ENCODE measurements at places on chromosomes 2 and 18. TPM values are rescaled to one million over a fixed set of nuclear protein-coding genes. Genes with fewer than 3 reads are reported as not detected.

DNA sequence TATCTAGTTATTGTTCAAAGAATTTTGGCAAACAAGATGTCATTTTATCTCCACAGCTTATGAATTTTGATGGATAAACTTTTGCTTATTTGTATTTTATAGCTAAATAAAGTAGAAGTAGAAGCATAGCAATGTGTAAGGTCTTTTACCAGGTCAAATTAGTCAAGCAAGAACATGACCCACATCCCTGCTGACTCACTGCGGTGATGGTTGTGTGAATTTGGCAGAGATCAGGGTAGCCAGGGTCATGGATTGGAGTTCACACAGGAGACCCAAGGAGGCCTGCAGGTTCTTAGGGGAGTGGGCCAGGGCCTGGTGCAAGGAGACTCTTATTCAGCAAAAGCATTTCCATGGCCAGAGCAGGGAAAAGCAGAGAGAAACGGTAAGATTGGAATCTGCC is 18.7 kb downstream of the SP140 start:
- peak; percentile 42 for DNase-seq

TRIM54 gene
- total RNA-seq, result not detected

VWC2L gene
- not detected for total RNA-seq

ATP6V1B1 gene
- 2.0 TPM for total RNA-seq

GAREM1 gene
- total RNA-seq, result 3.8 TPM

GNAL gene
- total RNA-seq, result 0.58 TPM
